NCI-H1092 (cell line): ENCODE measurements at places on chromosomes 4 and X.

- DNase-seq, result peak; percentile 58
These were observed 568 bp downstream of the CHST7 start for GRCh38 chrX:46573892-46574773.

- no peak for DNase-seq
These were observed 5.8 kb upstream of the CRLF2 start for GRCh38 chrX:1218286-1218685.

DNA sequence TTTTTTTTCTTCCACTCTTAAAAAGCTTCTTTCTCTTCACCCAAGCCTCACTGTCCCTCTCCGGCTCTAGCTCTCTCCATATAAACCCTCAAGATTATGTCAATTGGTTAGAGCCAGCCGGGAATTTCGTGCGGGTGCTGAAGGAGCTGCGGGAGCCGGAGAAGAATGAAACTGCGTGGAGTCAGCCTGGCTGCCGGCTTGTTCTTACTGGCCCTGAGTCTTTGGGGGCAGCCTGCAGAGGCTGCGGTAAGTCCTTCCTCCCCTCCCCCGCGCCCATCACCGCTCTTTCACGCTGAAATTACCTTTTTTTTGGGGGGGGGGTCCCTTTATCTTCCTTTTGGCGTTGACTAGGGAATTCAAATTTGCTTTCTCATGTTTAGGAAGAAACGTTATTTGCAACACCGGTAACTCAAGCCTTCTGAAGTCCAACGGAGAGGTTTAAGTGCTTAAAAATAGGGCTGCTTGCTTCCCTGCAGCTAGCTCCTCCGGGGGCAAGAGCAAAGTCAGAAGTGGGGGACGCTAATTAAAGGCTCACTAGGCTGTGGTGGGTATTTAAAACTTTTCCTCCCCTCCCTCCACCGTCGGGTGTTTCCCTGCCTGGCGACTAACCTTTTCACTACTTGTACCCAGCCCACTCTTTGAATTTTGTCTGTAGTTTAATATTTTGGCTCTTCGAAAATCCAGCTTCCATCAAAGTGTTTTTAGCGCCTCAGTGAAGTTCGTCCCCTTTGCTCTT lies 491 bp downstream of the COL4A5 start:
- DNase-seq, result peak; percentile 10

- DNase-seq, result no peak
These were observed 30.3 kb upstream of the NAF1 start for GRCh38 chr4:163196926-163197480.

- no peak for DNase-seq
These were observed 94.8 kb downstream of the ADGRL3 start for GRCh38 chr4:61294936-61295335.

GRCh38 chrX:24692305-24692704 lies 1.4 kb upstream of the POLA1 start:
- no peak for DNase-seq

- DNase-seq, result peak; percentile 23
These were observed 278 bp downstream of the RELL1 start for GRCh38 chr4:37685823-37686372.

DNA sequence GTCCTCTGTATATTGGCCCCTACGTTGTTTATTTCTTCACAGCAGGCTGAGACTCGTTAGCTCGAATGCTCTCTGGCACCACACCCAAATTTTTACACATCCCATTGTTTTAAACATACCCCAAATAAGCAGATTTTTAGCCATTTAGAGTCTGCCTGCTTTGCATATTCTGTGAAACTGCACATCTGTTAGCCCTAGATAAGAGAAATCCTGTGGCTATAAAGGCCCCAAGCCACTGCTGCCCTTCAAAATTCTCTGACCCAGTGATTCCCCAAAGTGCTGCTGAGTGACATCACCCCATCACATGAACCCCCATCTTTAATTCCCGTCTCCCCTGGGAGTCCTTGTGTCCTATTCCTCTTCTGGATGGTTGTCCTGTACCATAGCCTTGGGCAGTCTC lies 20.8 kb downstream of the TEX13C start:
- no peak for DNase-seq

- no peak for DNase-seq
These were observed 7.2 kb upstream of the MAMLD1 start for GRCh38 chrX:150355913-150356312.

GRCh38 chr4:170306208-170306607 lies 216.5 kb upstream of the AADAT start:
- no peak for DNase-seq

- no peak for DNase-seq
These were observed 8.2 kb downstream of the GABRE start for GRCh38 chrX:151966236-151966635.

DNA sequence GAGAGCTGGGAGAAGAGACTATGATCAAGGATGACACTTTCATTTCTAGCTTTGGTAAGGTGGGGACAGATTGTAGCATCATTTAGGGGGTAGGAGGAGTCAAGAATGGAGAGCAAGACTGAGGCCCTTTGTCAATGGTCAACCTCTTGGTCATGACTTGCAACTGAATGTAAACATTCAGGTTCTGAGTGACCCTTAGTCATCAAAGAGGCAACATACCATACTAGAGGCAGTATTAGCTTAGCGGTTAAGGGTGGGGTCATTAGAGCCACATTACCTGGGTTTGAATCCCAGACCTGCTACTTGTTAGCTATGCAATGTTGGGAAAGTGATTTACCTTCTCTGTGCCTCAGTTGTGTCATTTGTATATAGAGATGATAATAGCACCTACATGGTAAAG lies 76.5 kb downstream of the MED28 start:
- DNase-seq, result no peak

GRCh38 chrX:45447995-45448394 lies 247.3 kb upstream of the DIPK2B start:
- no peak for DNase-seq

DNA sequence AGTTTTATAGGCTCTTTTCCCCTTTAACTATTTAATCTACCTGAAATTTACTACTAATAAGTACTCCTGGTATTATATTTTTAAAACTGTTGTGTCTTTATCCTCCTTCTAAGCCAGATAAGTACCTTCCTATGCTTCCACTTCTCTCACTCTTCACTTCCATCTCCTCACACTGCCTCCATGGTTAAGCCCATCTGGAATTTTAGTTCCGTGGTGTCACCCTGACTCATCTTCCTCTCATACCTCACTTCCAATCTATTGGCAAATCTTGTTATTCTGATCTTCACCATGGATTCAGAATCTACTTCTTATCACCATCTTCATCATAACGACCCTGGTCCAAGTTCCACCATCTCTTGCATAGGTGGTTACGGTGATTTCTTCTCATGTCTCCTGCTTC lies 32.7 kb upstream of the DAPP1 start:
- DNase-seq, result no peak

DNA sequence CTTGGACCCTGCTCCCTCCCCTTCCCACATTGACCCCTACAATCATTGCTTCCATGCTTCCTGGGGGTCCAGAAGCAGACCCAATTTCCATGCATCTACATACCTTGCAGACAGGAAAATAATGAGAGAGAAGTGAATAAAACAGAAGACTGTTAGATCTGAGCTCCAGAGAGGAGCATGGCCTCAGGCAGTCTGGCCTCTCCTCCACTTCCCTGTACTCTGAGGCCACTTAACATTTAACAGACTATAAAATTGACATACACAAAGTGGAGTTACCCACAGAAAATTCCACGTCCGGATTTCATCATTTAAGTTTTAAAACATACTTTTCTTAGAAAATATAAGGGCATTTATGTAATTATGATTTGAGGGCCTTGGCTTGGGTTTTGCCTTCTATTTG lies 2.1 kb upstream of the PRSS12 start:
- DNase-seq, result no peak

DNA sequence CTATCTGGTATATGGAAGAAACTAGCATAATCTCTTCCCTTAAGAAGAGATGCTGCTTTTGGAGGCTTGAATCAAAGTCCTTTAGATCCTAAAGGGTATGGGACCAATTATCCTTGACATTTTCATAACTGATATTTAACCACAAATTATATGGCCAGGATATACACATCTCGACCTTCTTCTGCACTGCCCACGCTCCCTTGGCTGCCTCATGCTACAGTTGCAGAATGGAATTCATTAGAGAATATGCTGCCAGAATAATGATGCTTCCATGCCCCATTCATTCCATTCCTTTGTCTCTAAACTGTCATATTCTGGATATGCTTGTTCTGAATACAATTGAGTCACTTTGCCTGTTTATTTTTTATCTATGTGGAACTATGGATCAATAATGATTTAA lies 157.1 kb upstream of the PACRGL start:
- no peak for DNase-seq

- DNase-seq, result no peak
These were observed 118.2 kb downstream of the PPP3CA start for GRCh38 chr4:101229116-101229515.

DNA sequence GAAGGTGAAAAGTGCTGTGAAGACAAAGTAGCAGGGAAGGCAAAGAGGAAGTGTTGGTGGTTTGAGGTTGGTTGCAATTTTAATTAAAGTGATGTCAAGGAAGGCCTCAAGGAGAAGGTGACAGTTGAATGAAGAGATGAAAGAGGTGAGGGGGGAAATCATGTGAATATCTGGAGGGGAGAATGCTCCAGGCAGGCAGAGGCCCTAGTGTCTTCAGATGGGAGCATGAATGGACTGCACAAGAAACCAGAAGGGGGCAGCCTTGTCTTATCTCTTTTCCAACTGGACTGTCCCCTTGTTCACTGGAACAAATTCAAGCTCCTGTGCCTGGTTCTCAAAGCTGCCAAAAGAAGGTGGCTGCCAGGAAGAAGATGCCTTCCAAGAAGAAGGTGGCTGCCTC lies 68.4 kb downstream of the MAOB start:
- no peak for DNase-seq

DNA sequence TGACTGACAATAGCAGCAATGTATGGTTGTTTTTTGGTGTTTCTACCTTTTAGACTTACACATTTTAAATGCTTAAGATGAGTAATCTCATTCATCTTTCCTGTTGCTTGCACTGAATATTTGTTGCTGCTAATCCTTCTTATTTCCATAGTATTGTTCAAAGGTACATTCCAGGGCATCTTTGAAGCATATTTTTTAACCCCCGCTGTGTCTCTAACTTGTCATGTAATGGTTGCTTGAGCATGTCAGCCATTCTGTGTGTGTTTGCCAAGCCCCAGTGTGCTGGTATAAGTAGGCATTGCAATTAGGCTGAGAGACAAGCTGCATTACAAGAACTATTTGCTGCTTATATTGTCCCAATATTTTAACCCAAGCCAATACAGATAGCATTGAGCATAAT lies 87.9 kb downstream of the IL1RAPL1 start:
- no peak for DNase-seq

DNA sequence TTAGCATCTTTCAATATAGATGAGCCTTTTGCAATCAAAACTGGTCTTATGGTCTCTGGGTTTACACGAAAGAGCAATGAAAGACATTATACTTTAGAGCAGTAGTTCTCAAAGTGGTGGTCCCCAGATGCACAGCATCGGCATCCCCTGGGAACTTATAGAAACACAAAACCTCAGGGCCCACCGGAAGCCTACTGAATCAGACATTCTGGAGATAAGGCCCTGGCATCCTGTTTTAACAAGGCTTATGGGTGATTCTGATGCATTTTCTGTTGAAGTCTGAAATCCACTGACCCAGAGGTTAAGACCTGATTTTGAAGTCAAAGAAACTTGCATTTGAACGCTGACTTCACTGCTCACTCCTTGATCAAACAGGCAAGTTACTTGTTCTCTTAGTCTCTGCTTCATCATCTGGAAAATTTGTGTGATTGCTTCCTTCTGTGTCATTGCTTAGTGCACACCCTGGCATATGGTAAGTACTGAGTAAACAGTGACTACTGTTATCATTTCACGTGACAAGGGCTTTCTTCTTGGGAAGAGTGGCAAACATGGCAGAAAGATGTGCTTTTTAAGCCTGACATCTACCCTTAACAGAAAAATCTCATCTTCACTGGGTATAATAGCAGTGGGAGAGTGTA lies 14.5 kb downstream of the CHRNA9 start:
- no peak for DNase-seq

DNA sequence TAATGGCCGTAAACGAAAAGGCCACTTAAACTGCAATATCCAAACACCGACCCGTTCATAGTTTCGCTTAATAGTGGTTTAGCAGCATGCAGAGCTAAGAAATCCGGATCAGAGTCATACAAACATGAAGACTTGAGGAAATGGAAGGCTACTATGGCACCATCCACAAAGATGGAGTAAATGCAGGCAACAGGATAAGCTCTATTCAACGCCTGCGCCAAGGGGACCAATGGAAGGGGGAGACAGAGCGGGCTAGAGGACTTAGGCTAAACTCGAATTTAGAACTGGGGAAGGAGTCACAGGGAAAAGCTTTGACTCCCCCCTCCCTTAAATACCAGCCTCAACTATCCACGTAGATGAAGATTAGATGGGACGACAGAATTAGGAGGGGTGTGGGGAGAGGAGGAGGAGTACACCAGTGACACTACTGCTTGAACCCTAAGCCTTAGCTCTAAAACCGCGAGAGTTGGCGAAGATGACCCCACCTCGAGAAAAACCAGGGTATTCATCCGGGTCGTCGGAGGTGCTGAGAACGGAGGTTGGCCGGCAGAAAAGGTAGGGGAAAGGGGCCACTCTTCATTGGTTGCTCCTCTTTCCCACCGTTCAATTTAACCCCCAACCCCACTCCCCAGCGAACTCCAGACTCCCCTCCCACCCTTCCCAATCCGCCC lies 3.5 kb downstream of the HUWE1 start:
- peak; percentile 46 for DNase-seq

DNA sequence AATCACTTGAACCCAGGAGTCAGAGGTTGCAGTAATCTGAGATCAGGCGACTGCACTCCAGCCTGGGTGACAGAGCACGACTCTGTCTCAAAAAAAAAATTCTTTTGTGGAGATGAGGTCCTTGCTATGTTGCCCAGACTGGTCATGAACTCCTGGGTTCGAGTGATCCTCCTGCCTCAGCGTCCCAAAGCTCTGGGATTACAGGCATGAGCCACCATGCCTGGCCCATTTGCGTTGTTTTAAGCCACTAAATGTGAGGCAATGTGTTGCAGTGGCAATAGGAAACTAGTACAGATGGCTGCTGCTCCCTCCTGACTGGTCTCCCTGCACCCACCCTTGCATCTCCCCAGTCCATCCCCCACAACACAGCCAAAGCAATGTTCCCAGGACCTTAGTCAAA lies 40.0 kb upstream of the APLN start:
- DNase-seq, result no peak

- DNase-seq, result no peak
These were observed 476.5 kb downstream of the NKX6-1 start for GRCh38 chr4:84022564-84022963.

DNA sequence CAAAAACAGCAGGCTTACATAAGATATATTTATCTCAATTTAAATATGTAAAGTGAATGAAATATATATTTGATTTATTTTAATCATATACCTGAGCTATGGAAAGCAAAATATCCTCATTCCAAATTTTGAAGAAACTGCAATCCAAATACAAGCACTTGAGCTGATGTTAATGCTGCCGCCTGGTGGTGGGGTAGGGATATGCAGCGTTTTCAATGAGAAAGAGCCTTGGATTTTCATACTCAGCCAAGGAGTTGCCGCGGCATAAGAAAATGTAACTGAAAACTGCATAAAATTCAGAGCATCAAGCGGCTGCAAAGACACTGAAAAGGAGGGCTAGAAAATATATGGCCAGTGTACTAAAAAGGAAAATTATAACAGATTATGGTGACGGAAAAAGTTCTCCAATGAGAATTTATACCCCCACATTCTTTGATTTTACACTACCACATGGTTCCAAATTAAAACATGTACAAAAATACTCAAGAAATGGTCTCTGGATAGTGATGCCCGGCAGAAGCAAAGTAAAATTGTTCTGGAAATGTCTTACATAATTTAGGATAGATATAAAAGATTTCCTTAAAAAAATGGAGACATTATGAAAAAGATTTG lies 660.3 kb upstream of the PITX2 start:
- no peak for DNase-seq

- DNase-seq, result no peak
These were observed 67.8 kb downstream of the NBDY start for GRCh38 chrX:56796641-56797395.
